ENCODE measurements at places on chromosomes 16 and 17.

DNA sequence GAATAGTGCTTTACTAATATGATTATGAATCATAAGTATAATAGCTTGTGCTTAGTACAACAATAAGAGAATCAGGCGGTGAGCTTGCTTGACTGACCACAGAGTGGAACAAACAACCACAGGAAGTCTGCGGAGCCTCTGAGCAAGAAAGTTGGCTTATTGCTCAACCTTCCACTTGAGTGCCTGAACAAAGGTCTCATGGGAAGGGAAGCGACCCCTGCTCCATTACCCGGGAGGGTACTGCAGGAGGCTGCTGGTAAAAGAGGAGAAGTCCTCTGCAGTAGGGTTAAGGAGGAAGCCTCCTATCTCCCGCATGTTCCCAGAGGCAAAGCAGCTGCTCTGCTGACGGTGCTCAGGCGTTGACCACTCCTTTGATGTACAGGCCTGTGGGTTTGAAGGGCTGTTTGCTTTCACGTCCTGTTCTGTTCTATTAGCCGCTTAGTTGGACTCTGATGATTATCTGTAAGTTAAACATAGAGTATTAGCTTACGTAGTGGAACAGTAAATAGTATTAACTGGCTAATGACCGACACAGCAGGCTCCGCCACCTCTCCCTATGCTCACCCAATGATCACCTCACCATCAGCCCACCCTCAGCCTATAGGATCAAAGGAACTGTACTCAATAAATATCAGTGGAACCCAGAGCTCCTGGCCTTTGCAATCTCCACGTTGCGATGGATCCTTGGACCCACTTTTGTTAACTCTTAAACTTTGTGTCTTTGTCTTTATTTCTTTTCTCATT, 17.5 kb downstream of the ALOX15B start:
- no peak for DNase-seq

GRCh38 chr16:57131351-57131970, 39.1 kb downstream of the CPNE2 start:
- DNase-seq = no peak

GRCh38 chr16:1075546-1075945, 3.0 kb downstream of the SSTR5 start:
- DNase-seq = peak; percentile 49

GRCh38 chr16:68454920-68455435, 6.7 kb upstream of the SMPD3 start:
- no peak for DNase-seq

GRCh38 chr16:65388592-65388991, 266.7 kb upstream of the CDH11 start:
- no peak for DNase-seq

- no peak for DNase-seq
Observed at GRCh38 chr17:72890711-72891110, 201.8 kb downstream of the SLC39A11 start.

DNA sequence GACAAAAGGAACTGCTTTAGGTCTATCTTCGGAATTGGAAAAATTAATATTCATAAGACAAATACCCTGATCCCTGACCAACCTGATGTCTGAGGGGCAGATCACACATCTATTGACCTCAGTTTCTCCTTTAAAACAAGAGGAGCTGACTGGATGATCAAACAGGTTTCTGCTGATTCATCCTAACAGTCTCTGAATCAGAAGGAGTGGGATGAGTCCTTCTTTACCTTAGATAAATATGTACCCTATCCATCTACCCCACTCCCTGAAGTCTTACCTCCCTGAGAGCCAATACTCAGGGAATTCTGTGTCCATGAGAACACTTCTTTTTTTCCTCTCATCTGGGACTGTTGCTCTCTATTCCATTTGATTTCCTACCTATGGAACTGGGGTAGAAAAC, 80.3 kb upstream of the CRHR1 start:
- no peak for DNase-seq

GRCh38 chr17:44315760-44316731, 7.6 kb downstream of the RUNDC3A start:
- peak; percentile 25 for DNase-seq

- no peak for DNase-seq
Observed at GRCh38 chr17:56887552-56888467, 26.0 kb downstream of the TRIM25 start.

GRCh38 chr16:68710211-68710610, 26.9 kb upstream of the CDH1 start:
- no peak for DNase-seq

DNA sequence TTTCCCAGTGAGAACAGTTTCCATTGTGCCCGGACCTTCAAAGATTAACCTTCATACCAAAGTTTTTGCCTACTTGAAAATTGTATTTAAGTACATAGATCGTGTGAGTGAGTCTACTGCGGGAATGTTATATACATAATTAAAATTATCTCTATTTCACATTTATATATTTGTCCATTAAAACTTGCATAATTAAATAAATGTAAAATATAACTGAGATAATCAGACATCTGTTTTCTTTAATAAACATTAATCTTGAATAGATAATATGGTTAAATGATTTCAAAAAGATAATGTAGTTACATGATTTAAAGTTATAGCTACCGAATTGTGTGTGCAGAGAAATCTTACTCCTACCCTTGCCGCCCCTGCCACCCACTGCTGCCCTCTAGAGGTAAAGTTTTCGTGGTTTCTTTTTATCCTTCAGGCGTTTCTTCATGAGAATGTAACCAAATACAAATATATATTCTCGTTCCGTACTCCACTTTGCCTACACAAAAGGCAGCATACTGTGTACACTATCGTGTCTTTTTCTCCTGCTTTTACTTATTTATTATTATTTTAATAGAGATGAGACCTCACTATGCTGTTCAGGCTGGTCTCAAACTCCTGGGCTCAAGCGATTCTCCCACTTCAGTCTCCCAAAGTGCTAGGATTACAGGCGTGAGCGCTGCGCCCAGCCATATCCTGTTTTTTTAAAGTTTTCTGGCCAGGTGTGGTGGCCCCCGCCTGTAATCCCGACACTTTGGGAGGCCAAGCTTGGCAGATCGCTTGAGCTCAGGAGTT, 35.6 kb downstream of the RPA1 start:
- DNase-seq = peak; percentile 28

GRCh38 chr16:77645764-77646163, 76.5 kb upstream of the NUDT7 start:
- no peak for DNase-seq

GRCh38 chr16:87829988-87830672, 39.2 kb downstream of the SLC7A5 start:
- no peak for DNase-seq

DNA sequence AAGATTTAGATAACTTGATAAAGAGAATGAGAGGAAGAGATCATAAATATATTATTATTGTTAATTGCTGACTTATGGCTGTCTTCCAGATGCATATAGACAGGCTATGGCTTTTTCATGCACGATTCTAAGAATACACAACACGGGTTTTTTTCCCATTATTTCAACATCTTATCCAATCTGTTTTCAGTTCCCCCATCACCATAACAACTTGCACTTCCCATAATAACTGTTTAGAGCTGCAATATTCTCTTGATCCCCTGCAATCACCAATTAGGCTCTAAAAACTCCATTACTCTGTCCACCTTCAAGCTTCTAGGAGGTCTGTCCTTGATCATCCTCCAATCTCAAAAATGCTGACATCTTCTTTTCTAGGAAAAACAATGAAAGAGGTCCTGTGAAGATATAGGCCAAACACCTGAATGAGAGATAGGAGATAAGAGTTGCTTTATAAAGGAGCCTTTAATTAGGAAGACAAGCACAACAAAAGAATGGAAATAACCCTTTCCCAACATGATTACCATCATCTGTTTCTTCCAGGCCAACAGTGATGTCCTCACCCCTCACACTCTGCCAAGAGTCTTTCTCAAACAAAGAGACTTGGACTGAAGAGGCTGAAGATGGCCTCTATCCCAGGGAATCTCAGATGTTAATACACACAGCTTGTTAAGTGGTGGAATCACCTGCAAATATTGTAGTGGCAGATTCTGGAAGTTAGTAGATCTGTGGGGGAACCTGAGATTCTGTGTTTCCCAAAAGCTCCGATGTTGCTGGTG, 32.2 kb upstream of the CCL2 start:
- no peak for DNase-seq

DNA sequence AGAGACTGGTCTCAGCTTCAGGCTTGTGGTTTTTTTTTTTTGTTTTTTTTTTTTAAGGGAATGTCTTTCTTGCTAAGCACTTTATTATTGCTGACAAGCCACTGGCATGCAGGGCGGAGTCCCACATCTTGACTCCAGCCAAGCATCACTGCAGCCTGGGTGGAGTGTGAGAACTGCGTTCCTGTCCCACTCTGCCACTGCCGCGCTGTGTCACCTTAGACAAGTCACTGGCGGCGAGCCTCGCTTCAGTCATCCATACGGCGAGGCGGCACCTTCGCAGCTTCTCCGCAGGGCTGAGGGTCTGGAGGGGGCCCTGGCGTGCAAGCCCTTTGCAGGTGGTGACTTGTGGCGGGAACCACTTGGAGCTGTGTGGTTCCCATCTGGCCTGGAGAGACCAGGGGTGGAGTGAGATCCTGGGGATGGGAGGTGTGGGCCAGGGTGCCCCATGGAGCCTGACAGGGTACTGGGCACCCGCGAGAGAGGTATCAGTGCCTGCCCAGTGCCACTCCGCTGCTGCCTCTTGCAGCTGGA, 99.1 kb upstream of the CIBAR2 start:
- no peak for DNase-seq

DNA sequence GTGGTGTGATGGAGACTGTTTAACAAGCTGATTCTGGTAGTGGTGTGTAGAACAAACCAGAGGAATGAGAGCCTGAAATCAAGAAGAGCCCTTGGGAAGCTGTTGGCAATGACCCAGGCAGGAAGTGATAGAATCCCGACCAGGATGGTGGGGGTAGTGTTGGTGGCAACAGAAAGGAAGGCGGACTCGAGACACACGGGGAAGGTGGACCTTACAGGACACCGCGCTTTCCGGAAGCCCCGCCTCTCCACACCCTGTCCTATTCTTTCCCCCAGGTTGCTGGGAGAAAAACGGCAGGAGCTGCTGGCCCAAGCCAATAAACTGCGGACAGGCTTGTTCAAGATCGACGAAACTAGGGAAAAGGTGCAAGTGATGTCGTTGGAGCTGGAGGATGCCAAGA, 30.0 kb upstream of the KDM6B start:
- DNase-seq = no peak

DNA sequence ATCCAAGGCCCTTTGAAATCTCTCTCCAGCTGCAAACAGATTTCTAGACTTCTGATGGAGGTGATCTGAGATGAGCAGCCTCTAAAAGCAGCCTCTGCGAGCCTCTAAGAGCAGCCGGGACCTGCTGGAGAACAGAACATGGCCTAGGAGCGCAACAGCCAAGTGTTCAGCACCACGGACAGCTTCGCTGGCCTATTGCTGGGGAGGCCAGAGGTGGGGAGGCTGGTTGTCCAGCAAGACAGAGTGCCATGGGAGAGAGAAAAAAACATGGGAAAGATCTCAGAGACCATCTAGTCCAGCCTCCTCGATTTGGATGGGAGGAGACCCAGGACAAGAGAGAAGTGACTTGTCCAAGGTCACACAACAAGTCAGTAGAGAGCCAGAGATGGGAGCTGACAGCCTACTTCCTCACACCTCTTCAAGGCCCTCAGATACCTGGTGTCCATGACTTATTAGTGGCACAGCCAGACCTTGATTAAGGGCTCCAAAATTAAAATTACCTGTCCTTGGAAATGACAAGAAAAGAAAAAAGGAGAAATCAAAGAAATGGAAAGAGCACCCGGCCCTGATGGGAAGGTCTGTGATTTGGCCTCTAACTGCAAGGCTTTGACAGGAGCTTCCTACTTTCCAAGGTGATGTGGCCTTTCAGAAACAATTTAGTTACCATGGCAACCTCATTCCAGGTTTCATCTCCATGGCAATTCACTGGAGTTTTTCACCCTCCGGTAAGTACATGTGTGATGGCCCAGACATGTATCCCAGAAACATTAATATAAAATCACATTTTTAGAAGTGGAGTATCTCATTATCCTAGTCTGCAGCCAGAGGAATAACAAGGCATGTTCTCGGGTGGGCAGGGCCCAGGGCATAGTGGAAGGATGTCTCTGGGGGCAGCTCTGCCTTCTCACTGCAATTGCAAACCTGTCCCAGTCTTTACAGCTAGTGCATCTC, 14.5 kb downstream of the RPRML start:
- no peak for DNase-seq

DNA sequence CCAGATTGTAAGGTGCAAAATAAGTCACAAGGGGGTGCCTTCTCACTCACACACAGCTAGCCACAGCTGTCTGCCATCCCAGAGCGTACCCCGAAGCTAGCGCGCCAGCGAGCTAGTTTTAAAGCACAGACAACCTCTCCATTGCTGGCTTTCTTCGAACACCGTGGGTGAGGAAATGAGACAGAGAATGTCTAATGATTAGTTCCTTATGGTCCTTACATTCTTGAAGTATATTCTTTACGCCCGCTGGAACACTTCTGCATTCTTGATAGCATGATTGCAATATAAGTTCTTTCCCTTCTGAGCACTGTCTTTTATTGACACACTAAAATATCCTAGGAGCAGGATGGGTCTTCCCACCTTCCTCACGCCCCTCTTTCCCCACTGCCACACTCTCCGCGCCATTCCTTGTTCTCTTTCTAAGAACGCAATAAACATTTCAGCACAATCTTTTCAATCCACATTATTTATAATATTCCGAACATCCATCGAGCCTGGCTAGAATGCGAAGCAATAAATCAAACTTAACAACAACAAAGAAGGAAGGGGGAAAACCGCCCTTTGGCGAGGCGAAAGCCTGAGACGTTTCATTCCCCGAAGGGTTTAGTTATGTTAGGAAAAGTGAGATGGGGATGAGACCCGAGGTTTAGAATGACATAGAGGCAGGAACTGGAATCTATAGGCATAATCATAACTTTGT, 251.3 kb downstream of the NTN1 start:
- no peak for DNase-seq

GRCh38 chr17:33531311-33531710, 238.2 kb upstream of the ASIC2 start:
- no peak for DNase-seq

DNA sequence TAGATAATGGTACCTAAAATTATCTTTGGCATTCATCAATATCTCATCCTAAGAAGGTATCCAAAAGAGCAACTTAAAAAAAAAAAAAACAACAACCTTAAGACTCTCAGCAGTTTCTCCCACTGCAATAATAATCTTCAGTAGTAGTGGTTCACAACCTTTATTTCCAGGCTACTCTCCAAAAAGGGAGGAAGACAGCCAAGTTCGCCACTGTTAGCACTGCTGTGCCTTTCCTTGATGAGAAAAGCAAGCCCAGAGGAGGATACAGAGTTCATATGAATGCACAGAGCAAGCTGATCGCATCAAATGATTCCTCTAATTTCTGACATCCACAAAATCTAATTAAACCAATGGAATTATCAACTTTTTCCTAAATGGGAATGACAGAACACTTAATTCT, 199.4 kb downstream of the AATF start:
- DNase-seq = no peak

GRCh38 chr17:73696251-73696650, 52.0 kb upstream of the SDK2 start:
- no peak for DNase-seq

- no peak for DNase-seq
Observed at GRCh38 chr17:70493277-70493874, 324.0 kb downstream of the KCNJ2 start.

GRCh38 chr17:76968707-76969597, 100.7 kb downstream of the MGAT5B start:
- peak; percentile 90 for DNase-seq

- no peak for DNase-seq
Observed at GRCh38 chr17:5354886-5355415, 64.5 kb downstream of the NUP88 start.

- DNase-seq = peak; percentile 33
Observed at GRCh38 chr16:11914210-11915113, 1.3 kb downstream of the GSPT1 start.

- DNase-seq = no peak
Observed at GRCh38 chr16:59126486-59126885, 392.4 kb upstream of the GOT2 start.

Data from BE2C (cell line).